Hepatocyte (in vitro differentiated cells): ENCODE measurements at places on chromosomes 7 and 10. TPM values are rescaled to one million over a fixed set of nuclear protein-coding genes. Genes with fewer than 3 reads are reported as not detected.
A peak's percentile ranks its signal among the peaks of the same experiment; 100 is the strongest.

DNA sequence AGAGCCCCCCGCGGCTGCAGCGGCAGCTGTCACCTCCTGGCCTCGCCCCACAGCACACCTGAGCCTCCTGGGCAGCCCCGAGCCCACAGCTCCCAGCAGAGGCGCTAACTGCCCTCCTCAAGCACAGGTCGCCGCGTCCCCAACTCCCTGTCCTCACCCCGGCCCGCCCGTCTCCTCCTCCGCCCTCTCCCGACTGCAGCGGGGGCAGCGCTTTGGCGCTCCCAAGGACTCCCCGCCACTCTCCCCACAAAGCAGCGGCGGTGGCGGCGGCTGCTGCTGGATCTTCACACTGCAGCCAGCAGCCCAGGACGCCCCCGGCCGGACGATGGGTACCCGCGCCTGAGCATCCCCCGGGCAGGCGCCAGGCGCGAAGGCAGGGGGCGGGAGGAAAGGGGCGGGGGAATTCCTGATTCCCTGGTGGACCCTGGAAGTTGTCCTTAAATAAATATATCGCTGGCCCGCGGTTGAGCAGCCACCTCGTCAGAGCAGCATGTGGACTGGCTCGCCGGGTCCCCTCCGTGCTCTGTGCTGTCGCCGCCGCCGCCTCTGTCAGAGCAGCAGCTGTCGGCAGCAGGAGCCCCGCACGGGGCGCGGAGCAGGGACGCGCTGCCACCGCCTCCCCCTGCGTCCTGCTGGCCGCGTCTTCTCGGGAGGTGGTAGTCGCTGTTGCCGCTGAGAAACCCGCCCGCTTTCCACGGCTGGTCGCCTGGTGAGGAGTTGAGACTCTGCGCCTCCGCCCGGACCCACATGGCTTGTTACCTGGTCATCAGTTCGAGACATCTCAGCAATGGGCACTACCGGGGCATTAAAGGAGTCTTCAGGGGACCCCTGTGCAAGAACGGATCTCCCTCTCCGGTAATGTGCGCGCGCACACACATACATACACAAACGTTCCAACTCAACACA lies at the start of gene ZNF804B:
Gene ZNF804B, plus strand, starts transcription at position 471 of the 906 bp plus-strand sequence. Its CDS starts 277 bp downstream, at position 748.
- H3K36me3 ChIP-seq: no peaks in the 10 kb centered on the region
- H3K27ac ChIP-seq: no peak within 1 kb of the TSS
- H3K4me1 ChIP-seq: no peaks in the 10 kb centered on the region
- H3K4me3 ChIP-seq: peak within 1 kb of the TSS; percentile 44
- DNase-seq: peak; percentile 34

DNA sequence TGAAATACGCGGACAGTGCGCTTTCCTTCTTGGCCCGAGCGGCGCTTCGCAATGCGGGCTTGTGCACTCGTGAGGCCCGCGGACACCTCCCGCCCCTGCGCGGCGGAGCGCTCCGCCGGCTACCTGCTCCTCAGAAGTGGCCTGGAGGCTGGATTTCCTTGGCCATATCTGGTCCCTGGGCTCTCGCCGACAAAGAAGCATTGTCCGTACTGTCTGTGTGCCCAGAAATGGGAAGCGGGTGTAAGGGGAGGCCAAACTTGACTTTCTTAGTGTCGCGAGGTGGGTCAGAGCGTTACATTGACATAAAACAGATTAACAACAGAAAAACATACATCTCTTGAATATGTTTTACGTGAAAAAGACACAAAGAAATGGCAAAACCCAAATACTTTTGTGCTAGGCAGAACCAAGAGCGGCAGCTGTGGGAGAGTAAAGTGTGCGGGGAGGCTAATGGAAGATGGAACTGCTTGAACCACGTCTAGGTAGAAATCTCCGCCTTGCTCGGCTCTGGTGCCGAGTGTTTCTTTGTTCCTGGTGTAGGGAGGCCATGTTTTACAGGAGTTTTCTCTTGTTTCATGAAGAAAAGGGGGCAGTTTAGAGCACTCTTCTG lies 1.4 kb downstream of the LANCL2 start:
- peak overlapping the region; percentile 59 for H3K4me3 ChIP-seq
- H3K27me3 ChIP-seq: no peaks in the 10 kb centered on the region
- no peak for DNase-seq
- H3K27ac ChIP-seq: peak overlapping the region; percentile 99
- H3K4me1 ChIP-seq: peaks cover 11% of the 10 kb centered on the region
- H3K36me3 ChIP-seq: no peaks in the 10 kb centered on the region

- DNase-seq: no peak
- H3K36me3 ChIP-seq: no peaks in the 10 kb centered on the region
- H3K4me1 ChIP-seq: no peaks in the 10 kb centered on the region
- no peak overlapping the region for H3K27ac ChIP-seq
- H3K27me3 ChIP-seq: peaks cover 4% of the 10 kb centered on the region
Measured at GRCh38 chr10:78118591-78118990, 84.9 kb downstream of the RPS24 start.

- H3K27me3 ChIP-seq: no peaks in the 10 kb centered on the region
- H3K27ac ChIP-seq: peak overlapping the region; percentile 29
- no peak overlapping the region for H3K4me3 ChIP-seq
Measured at GRCh38 chr10:28558923-28559508, 26.1 kb downstream of the WAC start.

GRCh38 chr7:67453580-67454380 lies 457.1 kb downstream of the TYW1 start:
- no peaks in the 10 kb centered on the region for H3K27me3 ChIP-seq
- no peak for DNase-seq
- no peaks in the 10 kb centered on the region for H3K4me1 ChIP-seq
- H3K4me3 ChIP-seq: no peak overlapping the region

DNA sequence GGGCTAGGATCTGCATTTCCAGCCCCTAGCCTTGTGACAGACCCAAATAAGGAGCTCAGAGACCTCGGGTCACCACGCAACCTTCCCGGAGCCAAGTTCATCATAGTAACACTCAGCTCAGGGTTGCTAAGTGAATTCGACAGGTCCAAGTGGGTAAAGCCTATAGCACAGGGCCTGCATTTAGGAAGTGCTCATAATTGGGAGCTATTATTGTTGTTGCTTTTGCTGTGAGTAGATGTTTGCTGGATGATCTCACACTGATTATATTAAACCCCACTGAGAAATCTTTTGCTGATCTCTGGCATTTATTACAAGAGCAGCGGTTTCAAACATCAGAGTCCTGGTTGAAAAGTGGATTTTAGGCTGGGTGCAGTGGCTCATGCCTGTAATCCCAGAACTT lies 20.3 kb upstream of the SAR1A start:
- H3K27ac ChIP-seq: no peak overlapping the region
- H3K36me3 ChIP-seq: no peaks in the 10 kb centered on the region
- no peaks in the 10 kb centered on the region for H3K27me3 ChIP-seq
- no peak overlapping the region for H3K4me3 ChIP-seq
- peaks cover 22% of the 10 kb centered on the region for H3K4me1 ChIP-seq
- no peak for DNase-seq

GRCh38 chr10:132048294-132048667 lies 17.5 kb upstream of the JAKMIP3 start:
- no peaks in the 10 kb centered on the region for H3K4me1 ChIP-seq
- H3K4me3 ChIP-seq: no peak overlapping the region
- H3K27ac ChIP-seq: no peak overlapping the region

DNA sequence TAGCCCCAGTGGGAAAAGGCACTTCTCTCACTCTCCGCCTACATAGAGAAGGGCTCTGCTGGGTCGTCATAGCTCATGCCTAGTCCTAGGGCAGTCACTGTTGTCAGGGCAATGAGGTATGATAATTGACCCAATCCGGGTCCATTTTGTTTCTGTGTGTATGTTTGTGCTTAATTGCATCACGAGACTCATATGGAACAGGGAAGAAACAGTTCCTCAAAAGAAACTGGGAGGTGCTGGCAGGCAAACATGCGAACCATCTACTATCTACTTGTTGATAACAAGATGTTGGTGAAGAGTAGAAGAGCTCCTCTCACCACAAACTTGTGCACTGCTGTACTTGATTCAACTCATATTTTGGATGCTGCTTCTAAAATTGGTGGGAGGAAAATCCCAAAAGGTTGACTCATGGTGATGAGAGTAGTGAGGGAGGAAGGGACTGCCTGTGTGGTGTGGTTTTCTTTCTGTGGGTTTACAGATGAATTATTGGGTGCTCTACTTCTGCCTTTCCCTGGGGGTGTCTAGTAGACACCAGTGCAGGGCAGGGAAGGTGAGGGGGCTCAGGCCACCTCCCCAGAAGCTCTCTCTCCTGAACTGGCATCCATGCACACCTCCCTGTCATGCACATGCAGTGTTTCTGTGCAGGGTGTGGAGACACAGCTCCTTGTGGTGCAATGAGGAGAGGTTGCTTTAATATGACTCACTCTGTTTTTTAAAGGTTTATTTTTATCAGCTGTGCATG lies 29.4 kb downstream of the LSMEM1 start:
- H3K27ac ChIP-seq: no peak overlapping the region
- no peaks in the 10 kb centered on the region for H3K4me1 ChIP-seq
- DNase-seq: no peak
- H3K27me3 ChIP-seq: no peaks in the 10 kb centered on the region
- no peak overlapping the region for H3K4me3 ChIP-seq

DNA sequence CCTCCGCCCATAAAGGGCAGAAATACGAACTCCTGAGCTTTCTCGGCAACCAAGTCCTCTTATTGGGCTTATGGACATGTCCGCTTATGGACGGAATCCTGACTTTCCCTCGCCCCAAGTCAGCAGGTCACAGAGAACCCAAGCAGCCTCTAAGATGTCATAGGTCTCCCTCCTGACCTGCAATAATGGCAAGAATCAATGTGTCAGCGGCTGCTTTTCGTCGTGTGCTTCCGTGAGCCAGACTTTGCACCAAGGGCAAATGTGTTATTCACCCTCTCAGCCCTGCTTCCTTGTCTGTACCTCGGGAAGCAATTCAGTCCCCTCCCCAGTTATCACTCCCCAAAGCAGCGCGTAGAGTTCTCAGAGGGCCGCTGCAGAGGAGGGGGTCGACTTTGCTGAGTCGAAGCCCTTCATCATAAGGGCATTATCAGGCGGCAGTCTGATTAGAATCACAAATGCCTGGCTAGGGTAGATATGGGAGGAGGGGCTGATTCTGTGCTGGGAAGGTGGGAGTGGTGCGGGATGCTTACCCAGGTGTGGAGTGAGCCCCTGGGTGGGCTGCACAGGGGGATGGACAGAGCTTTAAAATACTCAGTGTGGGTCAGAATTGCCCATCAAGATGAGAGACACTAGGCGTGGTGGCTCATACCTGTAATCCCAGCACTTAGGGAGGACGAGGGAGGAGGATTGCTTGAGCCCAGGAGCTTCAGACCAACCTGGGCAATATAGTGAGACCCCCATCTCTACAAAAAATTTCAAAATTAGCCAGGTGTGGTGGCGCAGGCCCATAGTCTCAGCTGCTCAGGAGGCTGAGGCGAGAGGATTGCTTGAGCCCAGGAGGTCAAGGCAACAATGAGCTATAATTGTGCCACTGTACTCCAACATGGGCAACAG lies 36.0 kb downstream of the COL26A1 start:
- no peak overlapping the region for H3K4me3 ChIP-seq
- peaks cover 6% of the 10 kb centered on the region for H3K4me1 ChIP-seq
- H3K36me3 ChIP-seq: no peaks in the 10 kb centered on the region
- no peak overlapping the region for H3K27ac ChIP-seq
- DNase-seq: no peak

DNA sequence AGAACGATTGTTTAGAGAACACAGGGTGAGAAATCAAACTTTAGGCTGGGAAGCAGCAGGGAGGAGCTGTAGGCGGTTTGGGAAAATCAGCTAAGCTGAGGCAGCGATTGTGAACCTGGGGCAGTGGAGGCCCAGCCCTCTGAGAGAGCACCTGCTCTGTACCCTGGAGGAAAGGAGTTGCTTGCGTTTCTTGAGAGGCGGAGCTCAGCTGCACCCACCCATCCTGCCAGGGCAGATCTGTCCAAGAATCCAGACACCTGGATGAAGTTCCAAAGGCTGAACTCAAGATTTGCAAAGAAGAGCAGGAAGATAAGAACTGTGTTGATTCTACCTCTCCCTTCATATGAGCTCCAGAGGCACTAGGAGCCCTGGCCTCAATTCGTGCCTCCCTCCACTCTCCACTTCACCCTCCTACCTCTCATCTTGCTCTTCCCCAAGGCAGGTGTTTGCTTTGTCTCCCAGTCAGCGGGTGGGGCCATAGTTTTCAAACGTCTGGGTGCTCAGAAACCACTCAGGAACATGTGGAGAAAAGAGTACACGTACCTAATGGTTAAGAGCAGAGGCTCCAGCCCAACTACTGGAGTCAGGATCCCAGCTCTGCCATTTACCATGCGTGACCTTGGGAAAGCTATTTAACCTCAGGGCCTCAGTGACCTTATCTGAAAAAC lies 21.5 kb upstream of the TMEM213 start:
- no peaks in the 10 kb centered on the region for H3K27me3 ChIP-seq
- DNase-seq: no peak
- H3K4me1 ChIP-seq: no peaks in the 10 kb centered on the region
- H3K27ac ChIP-seq: peak overlapping the region; percentile 7

GRCh38 chr10:72744566-72744965 lies 52.6 kb downstream of the MCU start:
- no peaks in the 10 kb centered on the region for H3K27me3 ChIP-seq
- H3K4me3 ChIP-seq: no peak overlapping the region
- no peak overlapping the region for H3K27ac ChIP-seq
- H3K4me1 ChIP-seq: peaks cover 13% of the 10 kb centered on the region

DNA sequence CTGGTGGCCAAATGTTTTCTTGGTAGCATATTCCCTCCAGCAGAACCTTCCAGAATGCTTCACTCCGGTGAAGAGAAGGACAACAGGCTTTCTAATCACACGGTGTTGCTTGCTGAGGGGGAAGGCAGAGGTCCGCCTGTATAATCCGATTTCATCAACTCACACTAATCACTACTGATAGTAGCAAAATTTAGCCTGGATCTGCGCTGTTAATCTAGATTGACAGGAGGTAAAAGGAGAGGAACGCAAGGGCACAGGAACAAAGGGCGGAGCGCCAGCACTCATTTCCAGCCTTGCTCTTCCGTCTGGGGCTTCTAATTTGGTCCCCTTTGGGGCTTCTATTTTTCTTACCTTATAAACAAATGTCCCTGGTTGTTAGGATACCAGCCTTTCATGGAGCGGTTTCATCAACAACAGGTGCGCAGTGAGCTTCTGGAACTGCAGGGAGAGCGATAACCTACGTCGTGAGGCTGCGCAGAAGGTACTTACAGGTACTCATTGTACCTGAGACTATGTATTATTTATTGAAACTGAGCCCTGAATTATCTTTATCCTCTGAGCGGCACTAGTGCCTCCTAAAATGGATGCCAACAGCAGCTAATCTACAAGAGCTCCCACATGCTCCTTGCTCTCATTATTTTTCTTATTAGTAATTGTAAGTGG lies 150.6 kb downstream of the CACNB2 start:
- no peak for DNase-seq
- no peak overlapping the region for H3K4me3 ChIP-seq
- H3K36me3 ChIP-seq: no peaks in the 10 kb centered on the region
- H3K27me3 ChIP-seq: no peaks in the 10 kb centered on the region
- no peak overlapping the region for H3K27ac ChIP-seq
- H3K4me1 ChIP-seq: no peaks in the 10 kb centered on the region

The MRPS24 gene
- 72.4 and 93.2 TPM in 2 replicates for total RNA-seq

The CRHR2 gene
- total RNA-seq: not detected in 2 replicates

The TFEC gene
- 34.8 and 37.0 TPM in 2 replicates for total RNA-seq

The GARIN1A gene
- total RNA-seq: 0.40 and 0.67 TPM in 2 replicates

The CPA2 gene
- 198 and 298 TPM in 2 replicates for total RNA-seq

The PDLIM1 gene
- 58.2 and 61.0 TPM in 2 replicates for total RNA-seq

The PLXDC2 gene
- 40.9 and 52.2 TPM in 2 replicates for total RNA-seq
